AG08396 (cell line): ENCODE measurements at places on chromosomes 11 and 22.
A peak's percentile ranks its signal among the peaks of the same experiment; 100 is the strongest.

- no peak for DNase-seq
Observed at GRCh38 chr11:110298301-110298765, 1.9 kb upstream of the RDX start.

DNA sequence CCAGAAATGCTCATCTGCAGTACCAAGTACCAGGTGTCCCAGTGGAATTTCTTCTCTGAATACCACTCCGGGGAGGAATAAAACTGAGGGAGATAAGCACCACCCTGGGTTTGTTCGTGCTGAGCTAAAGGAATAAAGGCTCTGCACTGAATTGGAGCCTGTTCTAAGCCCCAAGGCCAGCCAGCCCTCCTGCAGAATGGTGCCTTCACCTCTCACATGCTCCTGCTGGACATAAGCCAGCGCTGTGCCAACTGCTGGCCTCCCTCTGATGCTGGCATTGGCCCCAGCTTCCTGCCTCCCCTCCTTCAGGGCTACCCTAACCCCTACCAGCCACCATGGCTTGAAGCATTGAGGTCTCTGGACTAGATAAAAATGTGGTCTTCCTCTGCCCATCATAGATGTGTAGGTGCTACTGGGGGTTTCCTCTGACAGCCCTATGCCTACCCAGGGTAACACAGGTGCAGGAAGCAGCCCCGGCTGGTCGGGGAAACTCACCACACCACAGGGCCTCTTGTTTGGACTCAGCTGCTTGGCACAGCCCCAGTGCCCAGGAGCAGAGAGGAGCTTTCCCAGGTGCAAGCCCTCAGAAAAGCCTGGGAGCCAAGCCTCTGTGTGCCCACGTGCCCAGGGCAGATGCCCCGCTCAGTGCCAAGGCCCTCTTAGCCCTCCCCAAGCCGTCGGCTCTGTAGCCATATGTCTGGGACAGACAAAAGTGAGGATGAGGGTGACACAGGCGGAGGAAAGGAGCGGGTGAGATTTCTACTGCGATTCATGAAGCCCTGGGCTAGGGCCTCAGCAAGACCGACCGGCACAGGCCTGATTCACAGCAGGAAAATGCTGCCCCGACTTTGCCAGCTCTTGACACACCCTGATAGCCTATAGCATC is 34.1 kb upstream of the JAM3 start:
- DNase-seq, result no peak

DNA sequence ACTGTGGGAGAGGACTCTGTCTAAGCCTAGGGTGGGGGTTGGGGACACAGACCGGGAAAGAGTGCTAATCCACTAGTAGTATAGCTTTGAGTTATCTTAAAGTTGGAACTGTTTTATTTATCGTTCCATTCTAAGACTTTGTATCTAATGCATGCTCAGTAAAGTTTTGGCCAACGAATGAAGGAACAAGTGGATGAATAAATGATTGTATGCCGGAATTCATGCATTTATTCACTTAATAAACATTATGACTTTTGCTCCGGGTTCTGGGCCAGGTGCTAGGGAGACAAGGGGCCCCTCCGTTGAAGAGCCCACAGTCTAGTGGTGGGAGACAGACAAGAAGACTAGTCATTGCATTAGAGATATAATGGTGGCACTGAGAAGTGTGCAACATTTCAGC is 645 bp downstream of the RNF121 start:
- DNase-seq, result no peak

- no peak for DNase-seq
Observed at GRCh38 chr22:37336579-37336978, 54.3 kb downstream of the CYTH4 start.

- no peak for DNase-seq
Observed at GRCh38 chr22:50640857-50641647, 13.1 kb upstream of the ARSA start.

GRCh38 chr11:123047266-123047946 is 14.5 kb downstream of the HSPA8 start:
- DNase-seq, result no peak

- no peak for DNase-seq
Observed at GRCh38 chr11:7893796-7894195, 37.3 kb downstream of the OR10A6 start.

DNA sequence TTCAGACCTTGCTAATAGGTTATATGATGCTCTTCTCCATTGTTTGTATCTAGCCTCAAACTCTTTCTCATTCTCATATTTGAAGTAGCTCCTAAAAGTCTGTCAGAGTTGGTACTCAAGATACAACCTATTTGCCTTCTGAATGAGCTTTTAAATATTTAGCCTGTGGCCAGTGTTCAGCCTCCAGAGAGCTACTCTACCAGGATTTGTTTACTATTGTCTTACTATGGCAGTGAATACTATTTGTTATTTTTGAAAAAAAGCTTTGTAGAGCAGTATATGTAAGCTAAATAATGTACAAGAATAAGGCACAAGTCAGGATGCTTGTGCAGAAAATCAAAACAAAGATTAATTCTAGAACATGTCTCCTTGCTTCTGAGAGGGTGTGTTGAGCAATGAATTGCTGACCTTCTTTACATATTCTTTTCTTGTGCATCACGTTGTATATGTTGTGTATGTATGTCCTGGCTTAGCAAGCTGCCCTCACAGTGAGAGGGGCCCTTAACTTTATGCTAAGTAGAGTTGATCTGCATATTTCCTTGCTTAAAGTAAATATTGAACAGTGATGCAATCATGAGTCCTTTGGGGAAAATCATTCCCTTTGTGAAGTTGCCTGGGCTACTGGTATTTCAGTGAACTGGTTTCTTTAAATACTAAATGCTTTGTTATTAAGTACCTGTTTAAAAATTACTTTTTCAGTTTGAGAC is 438.0 kb downstream of the LUZP2 start:
- DNase-seq, result no peak

- DNase-seq, result no peak
Observed at GRCh38 chr11:33387996-33388395, 130.8 kb downstream of the HIPK3 start.

GRCh38 chr22:37485395-37486223 is 575 bp downstream of the MFNG start:
- no peak for DNase-seq

DNA sequence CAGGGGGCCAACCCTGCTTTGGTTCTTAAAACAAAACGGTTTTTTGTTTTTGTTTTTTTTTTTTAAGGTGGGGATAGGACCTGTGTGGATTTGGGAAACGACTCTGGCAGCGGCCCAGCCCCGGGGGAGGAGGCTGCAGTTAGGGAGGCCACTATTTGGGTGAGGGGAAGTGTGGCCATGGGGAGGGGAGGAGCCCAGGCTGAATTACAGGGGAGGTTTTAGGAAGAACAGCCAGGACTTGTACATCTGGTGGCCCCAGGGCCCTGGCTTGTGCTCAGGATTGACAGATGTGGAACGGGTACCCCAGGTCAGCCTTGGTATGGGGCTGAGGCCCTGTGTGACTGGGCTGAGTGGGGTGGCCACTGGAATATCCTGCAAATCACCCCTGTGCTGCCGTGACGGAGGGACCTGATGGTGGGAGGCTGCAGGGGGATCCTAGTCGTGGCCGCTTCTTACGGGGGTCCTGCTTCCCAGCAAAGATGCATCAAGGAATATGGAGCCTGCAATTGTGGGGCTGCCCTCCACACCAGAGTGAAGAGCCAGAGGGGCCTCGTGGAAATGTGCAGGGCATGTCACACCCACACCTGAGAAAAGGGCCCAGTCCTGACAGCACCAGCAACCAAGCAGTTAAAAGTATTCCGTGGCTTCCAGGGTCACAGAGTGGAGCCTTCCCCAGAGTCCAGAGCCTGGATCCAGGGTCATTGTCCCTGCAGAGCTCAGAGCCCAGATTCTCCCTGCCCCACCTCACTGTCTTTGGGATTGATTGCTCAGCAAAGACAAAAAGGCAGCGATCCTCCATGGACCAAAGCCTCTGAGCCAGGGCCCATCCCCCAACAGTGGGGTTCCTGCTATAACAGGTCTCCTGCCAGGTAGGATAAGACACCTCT is 55.2 kb upstream of the WNT7B start:
- no peak for DNase-seq

- no peak for DNase-seq
Observed at GRCh38 chr11:121886005-121886734, 229.8 kb downstream of the BLID start.

DNA sequence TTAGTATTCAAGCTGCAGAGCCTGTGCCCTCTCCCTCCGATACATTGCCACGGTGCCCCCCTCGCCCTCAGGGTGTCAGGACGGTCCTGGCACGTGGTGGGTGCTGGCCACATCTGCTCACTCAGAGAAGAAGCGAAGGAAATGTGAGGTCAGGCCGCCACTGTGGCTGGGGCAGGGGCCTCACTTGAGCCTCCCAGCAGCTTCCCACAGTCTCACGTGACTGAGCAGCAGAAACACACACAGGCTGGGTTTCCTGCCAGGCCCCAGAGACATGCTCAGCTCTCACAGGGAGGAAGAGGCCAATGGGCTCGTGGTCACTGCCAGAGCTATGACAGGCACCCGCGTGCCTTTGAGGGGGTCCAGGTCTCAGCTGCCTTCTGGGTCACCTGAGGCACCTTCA is 37.9 kb upstream of the PRR5 start:
- DNase-seq, result no peak

GRCh38 chr11:70912226-70912840 is 340.0 kb downstream of the SHANK2 start:
- DNase-seq, result peak; percentile 27

- DNase-seq, result no peak
Observed at GRCh38 chr11:93143800-93144199, 54.0 kb downstream of the SLC36A4 start.
